Neural crest cell (in vitro differentiated cells): ENCODE measurements at places on chromosomes 3 and 15. TPM values are rescaled to one million over a fixed set of nuclear protein-coding genes. Genes with fewer than 3 reads are reported as not detected.

DNA sequence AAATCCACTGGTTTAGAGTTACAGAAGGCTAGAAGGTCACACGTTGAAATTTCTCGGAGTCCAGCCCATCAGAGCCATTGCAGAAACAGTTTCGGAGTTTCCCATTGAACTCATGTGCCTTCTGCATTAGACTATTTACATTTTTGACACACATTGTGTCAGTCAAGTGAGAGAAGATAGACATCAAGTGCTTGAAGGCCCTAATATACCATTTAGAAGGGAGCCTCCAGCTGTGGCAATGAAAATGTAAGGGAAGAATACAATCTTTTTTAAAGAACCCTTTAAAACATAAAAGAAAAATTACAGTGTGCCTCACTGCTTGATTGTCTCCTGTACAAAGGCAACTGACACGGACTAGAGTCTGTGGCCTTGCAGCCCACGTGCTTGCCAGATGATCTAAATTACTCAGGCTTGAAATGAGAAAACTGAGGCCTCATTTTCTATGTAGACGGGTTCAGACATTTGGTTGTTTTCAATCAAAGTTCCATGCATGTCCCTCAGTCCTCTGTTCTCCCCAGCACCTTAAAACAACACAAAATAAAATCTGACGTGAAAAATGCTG lies 650.5 kb downstream of the ROBO2 start:
- no peaks in the 10 kb centered on the region for H3K36me3 ChIP-seq
- no peak for DNase-seq
- peaks cover 4% of the 10 kb centered on the region for H3K4me1 ChIP-seq
- H3K27me3 ChIP-seq: no peaks in the 10 kb centered on the region
- H3K27ac ChIP-seq: no peak overlapping the region

GRCh38 chr15:67050062-67050461 lies 15.3 kb upstream of the SMAD3 start:
- H3K27ac ChIP-seq: no peak overlapping the region
- H3K36me3 ChIP-seq: no peaks in the 10 kb centered on the region
- no peaks in the 10 kb centered on the region for H3K27me3 ChIP-seq
- H3K4me1 ChIP-seq: peaks cover 9% of the 10 kb centered on the region
- no peak overlapping the region for H3K4me3 ChIP-seq
- DNase-seq: no peak

- no peaks in the 10 kb centered on the region for H3K27me3 ChIP-seq
- no peak for DNase-seq
- peaks cover 2% of the 10 kb centered on the region for H3K36me3 ChIP-seq
- H3K27ac ChIP-seq: no peak overlapping the region
- peaks cover 46% of the 10 kb centered on the region for H3K4me1 ChIP-seq
Observed at GRCh38 chr3:57147071-57147470, 18.1 kb downstream of the IL17RD start.

GRCh38 chr15:75454471-75455378 lies 3.2 kb upstream of the SIN3A start:
- no peaks in the 10 kb centered on the region for H3K36me3 ChIP-seq
- H3K27ac ChIP-seq: no peak overlapping the region
- peak overlapping the region; percentile 96 for H3K4me3 ChIP-seq

GRCh38 chr15:52021892-52022540 lies 3.0 kb downstream of the MAPK6 start:
- H3K36me3 ChIP-seq: no peaks in the 10 kb centered on the region
- peak overlapping the region; percentile 38 for H3K4me3 ChIP-seq
- H3K27me3 ChIP-seq: no peaks in the 10 kb centered on the region
- H3K27ac ChIP-seq: no peak overlapping the region
- DNase-seq: no peak
- H3K4me1 ChIP-seq: peaks cover 46% of the 10 kb centered on the region

- H3K4me3 ChIP-seq: no peak overlapping the region
- H3K27ac ChIP-seq: no peak overlapping the region
- no peaks in the 10 kb centered on the region for H3K36me3 ChIP-seq
- no peaks in the 10 kb centered on the region for H3K27me3 ChIP-seq
- peaks cover 42% of the 10 kb centered on the region for H3K4me1 ChIP-seq
- DNase-seq: no peak
Observed at GRCh38 chr3:172216267-172216666, 176.9 kb downstream of the FNDC3B start.

- H3K4me3 ChIP-seq: no peak overlapping the region
- no peaks in the 10 kb centered on the region for H3K27me3 ChIP-seq
- H3K27ac ChIP-seq: no peak overlapping the region
- no peak for DNase-seq
- H3K36me3 ChIP-seq: no peaks in the 10 kb centered on the region
- no peaks in the 10 kb centered on the region for H3K4me1 ChIP-seq
Observed at GRCh38 chr3:6680119-6680806, 180.7 kb upstream of the GRM7 start.

- H3K27ac ChIP-seq: no peak overlapping the region
- DNase-seq: no peak
- no peaks in the 10 kb centered on the region for H3K4me1 ChIP-seq
Observed at GRCh38 chr15:67224889-67225288, 29.6 kb downstream of the AAGAB start.

GRCh38 chr3:171427771-171428320 lies 32.4 kb downstream of the TNIK start:
- DNase-seq: no peak
- peaks cover 3% of the 10 kb centered on the region for H3K36me3 ChIP-seq
- no peaks in the 10 kb centered on the region for H3K27me3 ChIP-seq
- H3K4me3 ChIP-seq: no peak overlapping the region
- H3K4me1 ChIP-seq: peaks cover 9% of the 10 kb centered on the region
- H3K27ac ChIP-seq: no peak overlapping the region

- DNase-seq: no peak
- no peaks in the 10 kb centered on the region for H3K27me3 ChIP-seq
- no peaks in the 10 kb centered on the region for H3K4me1 ChIP-seq
- H3K4me3 ChIP-seq: no peak overlapping the region
- no peak overlapping the region for H3K27ac ChIP-seq
Observed at GRCh38 chr3:37140899-37141541, 33.4 kb downstream of the LRRFIP2 start.

Gene MST1
- total RNA-seq: 15.0 and 18.1 TPM in 2 replicates

Gene ANKRD63
- total RNA-seq: not detected in 2 replicates

Gene CCNB2
- 95.3 and 99.2 TPM in 2 replicates for total RNA-seq

Gene PCSK6
- 4.5 and 5.4 TPM in 2 replicates for total RNA-seq

Gene PLD1
- 0.89 and 0.93 TPM in 2 replicates for total RNA-seq

Gene THRB
- total RNA-seq: 0.65 and 0.77 TPM in 2 replicates
